Fibroblast of the aortic adventitia (primary cell): ENCODE measurements at places on chromosomes 7 and 10. TPM values are rescaled to one million over a fixed set of nuclear protein-coding genes. Genes with fewer than 3 reads are reported as not detected.

Gene TCTN3
- total RNA-seq, result 20.4 and 38.3 TPM in 2 replicates

Gene OR2A2
- total RNA-seq, result not detected in 2 replicates

Gene ANKRD61
- total RNA-seq, result not detected in 2 replicates

Gene HOXA3
- total RNA-seq, result 1.2 and 3.5 TPM in 2 replicates

GRCh38 chr7:33873518-33873917 lies 31.8 kb upstream of the BMPER start:
- peak; percentile 59 for DNase-seq

- DNase-seq, result peak; percentile 93
Observed at GRCh38 chr10:110502851-110503301, 5.2 kb downstream of the DUSP5 start.

DNA sequence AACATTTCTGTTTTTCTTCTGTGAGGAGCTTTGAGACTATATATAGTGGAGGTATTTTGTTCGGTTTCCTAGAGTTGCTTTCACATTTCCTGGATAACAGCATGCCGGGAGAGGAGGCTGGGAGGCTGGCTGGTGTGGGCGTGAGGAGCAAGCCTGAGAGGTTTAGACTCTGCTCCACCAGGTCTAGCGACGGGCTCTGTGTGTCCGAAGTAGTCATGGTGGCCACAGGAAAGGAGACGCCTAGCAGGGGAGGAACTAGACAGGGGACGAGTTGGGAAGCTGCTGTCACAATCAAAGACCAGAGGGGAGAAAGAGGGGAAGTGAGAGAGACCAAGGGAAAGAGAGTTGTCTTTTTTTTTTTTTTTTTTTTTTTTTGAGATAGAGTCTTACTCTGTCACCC lies 19.6 kb downstream of the PTPRE start:
- no peak for DNase-seq

DNA sequence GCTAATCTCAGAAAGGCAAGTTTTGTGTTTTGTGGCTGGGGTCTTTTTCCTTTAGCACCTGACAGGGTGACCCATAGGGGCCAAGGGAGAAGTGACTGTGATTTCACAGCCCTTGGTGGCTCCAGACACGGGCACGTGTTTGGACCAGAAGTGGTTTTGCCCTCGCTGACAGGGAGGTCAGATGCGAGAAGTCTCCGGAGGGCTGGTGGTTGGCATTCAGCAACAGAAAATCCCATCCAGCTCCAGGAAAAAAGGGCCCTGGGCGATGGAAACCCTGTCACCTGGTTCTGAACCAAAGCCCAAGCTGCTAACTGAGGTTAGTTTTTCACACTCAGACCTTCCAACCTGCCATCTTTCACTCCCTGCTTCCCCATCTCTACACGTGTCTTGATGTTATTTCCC lies 272.9 kb downstream of the TRIL start:
- DNase-seq, result no peak

GRCh38 chr10:62244785-62245467 lies 23.7 kb downstream of the RTKN2 start:
- peak; percentile 89 for DNase-seq
